Stimulated activated CD4-positive, alpha-beta T cell treated with anti-CD3 and anti-CD28 coated beads, Interleukin-15, amount 100 ng/mL, for 1 hour (primary cell): ENCODE measurements at places on chromosomes 13 and 19.

- DNase-seq: no peak
Observed at GRCh38 chr13:49300276-49300675, 52.6 kb downstream of the CDADC1 start.

DNA sequence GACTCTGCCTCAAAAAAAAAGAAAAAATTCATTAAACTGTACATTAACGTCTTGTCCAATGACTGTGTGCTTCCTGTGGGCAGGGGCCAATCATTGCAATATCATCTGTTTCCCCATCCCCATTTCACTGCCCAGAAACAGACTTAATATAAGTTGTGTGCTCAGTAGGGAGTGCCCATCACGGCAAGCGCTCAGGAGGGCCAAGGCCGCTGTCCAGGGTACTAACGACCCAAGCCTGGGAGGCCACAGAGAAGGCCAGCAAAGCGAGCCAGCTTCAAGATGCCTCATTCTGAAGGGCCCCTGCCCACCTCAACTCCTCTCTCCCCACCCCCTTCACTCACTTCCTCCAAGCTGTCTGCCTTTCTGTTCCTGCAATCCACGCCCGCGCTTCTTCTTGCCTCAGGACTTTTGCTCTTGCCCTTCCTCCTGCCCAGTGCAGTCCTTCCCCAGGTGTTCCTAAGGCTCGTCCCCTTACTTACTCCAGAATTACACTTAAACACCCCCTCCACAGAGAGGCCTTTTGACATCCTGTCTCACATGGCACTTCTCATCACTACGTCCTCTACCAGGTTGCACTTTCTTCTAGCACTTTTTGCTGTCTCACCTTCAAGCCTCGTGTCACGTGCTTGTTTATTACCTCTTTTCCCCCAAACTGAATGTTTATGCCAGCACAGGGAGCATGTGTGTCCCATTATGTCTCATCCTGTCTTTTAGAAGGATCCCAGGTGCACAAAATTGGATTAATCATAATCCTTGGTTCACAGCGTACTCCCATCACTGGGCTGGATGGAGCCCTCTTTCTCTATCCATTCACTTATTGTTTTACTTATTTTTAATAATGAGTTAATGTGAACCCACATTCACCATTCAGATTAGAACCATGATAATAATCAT is 11.3 kb upstream of the POU2F2 start:
- DNase-seq: no peak

- no peak for DNase-seq
Observed at GRCh38 chr13:22061371-22061805, 390.5 kb downstream of the FGF9 start.

DNA sequence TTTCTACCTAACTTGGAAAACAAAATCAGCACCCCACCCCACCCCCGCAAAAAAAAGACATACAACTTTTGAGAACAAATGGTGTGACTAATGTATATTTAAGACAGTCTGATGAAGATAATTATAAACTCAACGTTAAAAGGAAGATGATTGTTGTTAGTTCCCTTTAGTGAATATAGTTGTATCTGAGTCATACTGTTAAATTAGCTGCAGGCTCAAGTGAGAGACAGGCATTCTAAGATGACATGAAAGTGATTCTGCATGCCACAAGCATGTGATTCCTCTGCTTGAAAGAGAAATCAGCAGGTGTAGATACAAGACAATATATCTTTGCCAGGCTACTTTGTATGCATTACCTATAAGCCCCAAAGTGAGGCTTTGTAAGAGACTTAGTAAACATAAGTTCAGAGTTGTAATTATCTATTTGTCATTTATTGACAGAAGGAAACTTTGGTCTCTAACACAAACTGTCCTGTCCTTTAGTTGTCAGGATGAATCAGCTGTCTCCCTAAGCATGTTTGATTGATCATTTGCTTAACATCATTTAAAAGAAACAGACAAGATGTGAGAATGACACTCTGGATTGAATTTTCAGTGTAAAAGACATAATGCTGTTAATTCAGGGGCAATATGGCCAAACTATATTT is 319.4 kb upstream of the HTR2A start:
- no peak for DNase-seq

DNA sequence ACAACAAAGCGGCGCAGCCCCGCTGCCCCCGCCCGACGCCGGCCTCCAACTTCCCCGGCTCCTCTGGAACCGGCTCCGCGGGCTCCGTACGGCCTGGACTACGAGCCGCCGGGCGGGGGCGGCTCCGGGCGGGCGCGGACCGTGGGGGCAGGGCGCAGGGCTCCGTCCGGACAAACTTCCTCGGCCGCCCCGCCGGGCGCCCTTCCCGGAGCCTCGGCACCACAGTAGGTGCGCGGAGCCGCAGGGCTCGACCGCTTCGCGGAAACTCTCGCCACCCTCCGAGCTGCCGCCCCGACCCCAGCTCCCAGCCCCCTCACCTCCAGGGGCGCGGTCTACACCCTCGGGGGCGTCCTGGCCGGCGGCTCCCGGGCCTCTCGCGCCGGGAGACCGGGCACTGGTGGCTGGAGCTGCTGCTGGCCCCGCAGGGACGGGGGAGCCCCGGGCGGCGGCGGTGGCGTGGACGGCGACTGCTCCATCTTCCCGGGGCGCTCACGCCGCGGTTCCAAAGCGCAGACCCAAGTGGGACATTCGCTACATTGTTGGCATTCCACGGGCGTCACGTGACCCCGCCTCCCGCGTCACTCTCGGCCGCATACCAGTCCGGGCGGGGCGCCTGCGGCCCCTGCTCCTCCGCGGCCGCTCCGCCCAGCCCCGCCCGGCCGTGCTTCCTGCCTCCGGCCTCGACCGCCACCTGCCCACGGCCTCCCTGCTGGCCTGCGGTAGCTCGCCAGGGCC is at the start of gene LATS2:
Gene LATS2 (minus strand): TSS at position 558 of the 735 bp plus-strand sequence. CDS start 15,560 bp downstream, outside the sequence.
- DNase-seq: peak; percentile 21

GRCh38 chr19:3253270-3253669 is 28.8 kb downstream of the CELF5 start:
- DNase-seq: no peak

- DNase-seq: no peak
Observed at GRCh38 chr13:27034678-27035111, 136.9 kb downstream of the USP12 start.

DNA sequence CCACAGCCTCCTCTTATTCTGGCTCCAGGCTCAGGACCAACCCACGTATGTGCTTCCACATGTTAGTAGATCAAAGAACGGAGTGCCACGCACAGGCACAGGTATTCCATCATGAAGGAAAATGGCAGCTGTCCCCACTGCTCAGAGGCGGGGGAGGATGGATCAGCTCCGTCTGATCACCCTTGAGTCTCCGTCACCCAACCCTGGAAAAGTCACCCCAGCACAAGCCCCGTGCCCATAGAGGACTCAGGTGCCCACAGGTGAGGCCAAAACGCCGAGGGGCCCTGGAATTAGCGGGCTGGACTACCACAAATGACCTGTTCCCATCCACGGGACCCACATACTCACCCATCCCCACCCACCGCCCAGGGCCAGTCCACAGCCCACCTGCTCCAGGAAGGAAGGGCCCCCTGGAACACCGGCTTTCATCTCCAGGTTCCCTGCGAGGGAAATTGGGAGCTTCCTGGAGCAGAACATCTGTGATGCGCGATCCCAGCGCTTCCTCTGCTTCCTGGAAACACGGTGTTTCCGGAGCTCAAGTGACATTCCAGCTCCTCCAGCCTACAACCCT is 120.5 kb upstream of the SPACA7 start:
- DNase-seq: no peak

DNA sequence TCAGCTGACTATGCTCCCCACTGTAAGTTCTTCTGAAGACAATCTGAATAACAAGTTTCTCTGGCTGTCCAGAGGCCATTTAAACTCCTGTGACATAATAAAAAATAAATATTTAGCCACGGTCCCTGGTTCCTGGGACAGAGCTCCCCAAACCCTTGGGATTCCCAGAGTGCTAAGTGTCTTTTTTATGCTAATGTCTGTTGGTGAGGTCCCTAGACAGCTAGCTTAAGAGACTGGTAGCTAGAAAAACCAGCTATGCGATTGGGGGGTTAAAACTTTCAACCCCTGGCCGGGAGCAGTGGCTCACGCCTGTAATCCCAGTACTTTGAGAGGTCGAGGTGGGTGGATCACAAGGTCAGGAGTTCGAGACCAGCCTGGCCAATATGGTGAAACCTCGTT is 5.9 kb downstream of the EPSTI1 start:
- DNase-seq: no peak

DNA sequence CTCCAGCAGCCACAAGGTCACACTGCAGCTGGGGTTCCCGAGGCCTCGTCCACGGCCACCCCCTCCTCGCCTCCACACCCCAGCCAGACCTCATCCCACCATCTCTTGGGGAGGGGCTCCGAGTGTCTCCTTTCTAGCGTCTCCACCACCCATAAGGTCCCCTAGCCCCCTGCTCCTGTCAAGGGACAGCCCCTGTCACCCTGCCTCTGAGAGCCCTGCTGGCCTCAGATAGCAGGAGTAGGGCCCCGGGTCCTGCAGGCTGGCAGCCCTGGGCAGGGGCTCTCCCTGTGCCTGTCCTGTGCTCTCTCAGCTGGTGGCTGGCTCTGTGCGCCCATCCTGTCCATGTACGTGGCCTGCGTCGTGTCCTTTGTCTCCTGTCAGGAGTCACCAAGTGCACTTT is 17.0 kb downstream of the COMP start:
- no peak for DNase-seq

GRCh38 chr13:113937073-113937472 is 36.8 kb downstream of the C13orf46 start:
- no peak for DNase-seq

DNA sequence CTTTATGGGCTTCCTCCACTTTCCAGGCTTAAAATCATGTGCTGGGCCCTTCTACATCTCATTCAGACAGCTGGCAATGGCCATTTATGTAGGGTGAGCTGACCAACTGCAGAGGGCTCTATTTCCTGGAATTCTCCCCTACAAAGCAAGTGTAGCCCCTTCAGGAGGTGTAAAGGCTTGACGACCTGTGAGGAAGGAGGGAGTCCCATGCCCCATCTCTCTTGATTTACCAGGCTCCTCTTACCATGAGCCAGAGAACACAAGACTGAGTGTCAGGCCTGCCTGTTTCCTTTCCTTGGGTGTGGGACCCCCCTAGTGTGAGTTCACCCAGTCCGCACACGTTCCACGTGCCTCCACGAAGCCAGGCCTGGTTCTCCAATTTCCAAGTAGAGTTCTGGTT is 16.6 kb downstream of the ZNF536 start:
- DNase-seq: no peak

DNA sequence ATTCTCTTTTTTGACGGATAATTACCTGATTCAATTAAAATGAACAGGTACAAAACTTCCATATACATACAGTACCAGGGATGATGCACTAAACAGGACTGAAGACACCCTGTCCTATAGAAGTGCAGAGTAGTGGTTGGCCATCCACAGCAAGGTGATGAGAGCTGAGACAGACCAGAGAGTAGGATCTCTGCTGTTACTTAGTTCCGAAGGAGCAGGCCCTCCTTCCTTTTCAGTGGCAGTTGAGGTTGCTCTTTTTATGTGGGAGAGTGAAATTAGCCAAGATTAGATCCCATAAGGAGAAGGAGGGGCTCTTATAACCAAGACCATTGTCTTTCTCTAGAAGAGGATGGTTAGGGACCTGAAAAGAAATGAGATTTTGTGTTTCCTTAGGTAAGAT is 4.0 kb downstream of the PDS5B start:
- DNase-seq: no peak

GRCh38 chr19:11534948-11535347 is 3.7 kb upstream of the CNN1 start:
- no peak for DNase-seq

DNA sequence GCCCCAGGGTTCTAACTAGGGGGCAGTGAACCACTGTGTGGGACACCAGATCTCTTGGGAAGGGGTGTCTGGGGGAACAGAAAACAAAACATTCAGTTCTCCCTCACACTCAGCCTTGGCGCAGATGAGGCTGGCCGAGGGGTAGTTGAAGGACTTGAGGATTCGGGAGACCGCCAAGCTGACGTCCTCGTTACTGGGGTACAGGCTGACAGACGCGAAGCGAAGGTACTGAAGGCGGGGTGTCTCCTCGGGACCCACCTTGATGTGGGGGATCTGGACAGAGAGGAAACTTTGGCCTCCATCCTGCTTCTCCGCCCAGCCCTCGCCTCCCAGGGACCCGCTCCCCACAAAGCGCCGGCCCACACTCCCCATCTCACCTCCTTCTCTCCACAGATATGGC is 7.6 kb downstream of the GRIK5 start:
- no peak for DNase-seq

- DNase-seq: no peak
Observed at GRCh38 chr13:70171151-70171550, 62.9 kb upstream of the KLHL1 start.

DNA sequence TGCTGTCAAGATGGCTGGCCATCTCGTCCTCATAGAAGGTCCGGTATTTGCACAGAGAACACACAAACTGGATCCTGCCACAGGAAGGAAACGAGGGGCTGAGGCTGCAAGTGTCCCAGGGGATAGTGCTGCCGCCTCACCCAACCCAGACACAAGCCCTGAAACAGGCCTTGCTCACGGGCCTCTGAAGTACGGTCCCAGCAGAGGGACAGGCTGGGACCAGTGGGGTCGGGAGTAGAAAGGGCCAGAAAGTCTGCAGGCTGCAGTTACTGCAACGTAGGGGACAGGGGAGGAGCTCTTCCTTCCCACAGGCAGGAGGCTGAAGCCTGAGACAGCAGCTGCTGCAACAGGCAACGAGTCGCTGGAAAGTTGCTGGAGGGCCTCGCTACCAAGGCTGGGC is 18.2 kb upstream of the AKAP8 start:
- DNase-seq: no peak

DNA sequence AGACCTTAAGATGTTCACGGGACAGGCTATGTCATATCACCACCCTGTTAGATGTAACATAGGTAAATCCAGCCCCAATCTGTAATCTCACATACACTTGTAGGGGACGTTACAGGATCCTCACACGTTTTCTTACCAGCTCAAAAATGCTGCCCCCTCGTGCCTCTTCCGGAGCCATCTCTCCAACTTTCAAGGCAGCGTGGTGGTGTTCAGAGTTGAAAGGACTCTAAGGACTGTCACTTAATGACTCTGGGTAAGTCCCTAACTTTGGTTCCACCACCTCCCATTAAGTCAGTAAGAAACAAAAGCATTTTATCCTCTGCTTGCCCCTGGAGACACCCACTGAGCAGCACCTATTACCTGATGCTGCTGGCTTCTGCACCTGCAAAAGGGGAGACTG is 4.4 kb downstream of the MED26 start:
- DNase-seq: no peak

DNA sequence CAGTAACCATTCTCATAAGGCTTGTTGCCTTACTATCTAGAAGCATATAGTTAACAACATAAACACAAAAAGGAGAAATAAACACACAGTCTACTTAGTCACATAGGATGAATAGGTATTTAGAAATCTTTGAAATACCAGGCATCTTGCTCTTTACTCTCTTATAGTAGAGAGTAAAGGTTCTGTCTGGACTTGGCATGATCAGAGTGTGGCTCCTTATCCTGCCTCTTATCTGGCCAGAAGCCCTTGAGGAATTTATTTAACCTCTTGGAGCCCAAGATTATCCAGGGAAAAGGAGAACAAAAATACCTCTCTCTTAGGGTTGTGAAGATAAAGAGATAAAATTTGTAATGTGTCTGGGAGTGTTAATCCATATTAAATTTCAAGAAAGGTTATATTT is 100.2 kb upstream of the MBNL2 start:
- DNase-seq: no peak
